AML-193 (cell line): ENCODE measurements at places on chromosomes 11 and 22.

- DNase-seq = no peak
Observed at GRCh38 chr11:69209421-69210309, 53.9 kb downstream of the SMIM38 start.

GRCh38 chr11:8814923-8815240, 96.1 kb upstream of the AKIP1 start:
- no peak for DNase-seq

DNA sequence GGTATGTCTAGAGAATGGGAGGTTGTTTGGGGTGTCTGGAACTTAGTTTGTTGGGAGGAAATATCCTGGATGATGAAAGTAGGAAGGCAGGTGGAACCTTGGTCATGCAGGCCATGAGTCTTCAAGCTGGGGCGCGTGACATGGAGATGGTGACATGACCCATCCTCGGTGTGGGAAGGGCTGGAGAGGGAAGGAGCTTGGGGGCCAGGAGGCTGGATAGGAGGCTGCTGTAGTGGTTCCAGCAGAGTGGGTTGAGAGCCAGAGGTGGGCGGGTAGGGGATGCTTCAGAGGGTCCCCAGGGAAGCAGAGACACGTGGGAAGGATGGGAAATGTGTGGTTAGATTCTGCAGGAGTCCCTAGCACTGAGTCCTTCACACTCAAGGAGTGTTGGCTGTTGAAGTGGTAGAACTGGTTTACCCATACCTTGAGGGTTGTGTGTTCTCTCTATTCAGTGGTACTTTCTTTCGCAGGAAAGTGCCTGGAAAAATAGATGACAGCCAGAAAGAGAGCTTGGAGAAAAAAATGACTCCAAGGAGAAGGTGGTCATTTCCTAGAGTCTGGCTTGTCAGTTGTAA, 56.8 kb downstream of the LDLRAD3 start:
- no peak for DNase-seq

DNA sequence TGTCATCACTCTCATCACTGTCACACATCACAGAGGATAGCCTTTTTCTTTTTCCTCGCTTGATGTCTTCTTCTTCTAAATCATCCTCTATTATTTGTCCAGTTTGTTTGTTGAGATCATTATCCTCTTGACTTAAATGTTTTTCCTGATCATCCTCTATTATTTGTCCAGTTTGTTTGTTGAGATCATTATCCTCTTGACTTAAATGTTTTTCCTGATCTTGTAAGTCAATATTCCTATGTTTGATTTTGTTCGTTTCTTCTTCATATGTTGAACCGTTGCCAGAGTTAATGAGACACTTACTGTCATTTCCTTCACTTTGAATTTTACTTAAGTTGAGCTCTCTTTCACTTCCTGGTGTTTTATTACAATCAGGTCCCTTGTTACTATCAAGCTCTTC, 5.6 kb downstream of the CCDC82 start:
- DNase-seq = no peak

GRCh38 chr11:131204765-131205380, 165.5 kb upstream of the NTM start:
- no peak for DNase-seq

- DNase-seq = no peak
Observed at GRCh38 chr22:36233796-36234195, 5.5 kb downstream of the APOL2 start.

DNA sequence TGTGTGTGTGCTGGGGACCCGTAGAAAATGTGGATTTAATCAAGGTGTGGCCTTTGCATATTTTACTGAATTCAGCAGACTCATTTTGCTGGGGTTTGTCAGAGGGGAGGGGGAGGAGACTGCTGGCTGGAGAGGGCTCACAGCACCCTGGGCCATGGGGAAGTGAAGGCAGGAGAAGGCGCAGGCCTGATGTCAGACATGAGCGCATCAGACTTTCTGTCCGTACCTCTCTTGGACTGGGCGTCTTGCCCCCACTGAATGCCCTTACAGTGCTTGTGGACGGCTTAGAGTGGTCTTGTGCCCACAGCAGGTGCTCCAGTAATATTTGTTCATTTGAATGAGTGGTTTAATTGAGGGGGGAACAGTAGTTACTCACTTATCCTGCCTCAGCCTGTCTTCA, 75.2 kb downstream of the TEAD1 start:
- no peak for DNase-seq

DNA sequence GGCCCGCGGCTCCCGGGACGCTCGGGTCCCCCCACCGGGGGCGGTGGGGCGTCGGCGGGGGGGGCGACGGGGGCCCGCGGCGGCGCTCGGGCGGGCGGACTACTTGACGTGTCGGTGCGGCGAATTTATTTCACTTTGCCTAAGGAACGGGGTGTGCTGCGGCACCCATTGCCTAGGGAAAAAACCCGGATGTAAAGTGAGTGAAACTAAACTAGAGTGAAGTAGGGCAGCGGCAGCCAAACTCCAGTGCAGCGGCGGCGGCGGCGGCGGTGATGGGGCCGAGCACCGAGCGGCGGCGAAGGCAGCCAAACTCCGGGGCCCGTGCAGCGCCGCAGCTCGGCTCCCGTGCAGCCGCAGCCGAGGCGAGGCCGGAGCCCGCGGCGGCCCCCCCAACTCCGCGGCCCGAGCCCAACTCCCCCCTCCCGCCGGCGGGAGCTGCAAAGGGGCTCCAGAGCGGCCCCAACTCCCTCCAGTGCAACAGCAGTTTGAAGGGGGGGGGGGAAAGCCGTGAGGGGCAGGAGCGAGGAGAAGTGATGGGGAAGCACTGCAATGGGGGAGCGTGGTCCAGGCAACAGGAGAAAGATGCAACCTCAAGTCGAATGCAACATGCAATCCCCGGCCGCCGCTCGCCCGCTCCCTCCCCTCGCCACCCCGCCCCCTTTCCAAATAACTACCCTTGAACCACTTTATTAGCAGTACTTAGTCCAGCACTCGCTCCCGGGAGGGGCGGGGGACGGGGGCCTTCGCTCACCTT, 647 bp upstream of the PHF21A start:
- peak; percentile 63 for DNase-seq

DNA sequence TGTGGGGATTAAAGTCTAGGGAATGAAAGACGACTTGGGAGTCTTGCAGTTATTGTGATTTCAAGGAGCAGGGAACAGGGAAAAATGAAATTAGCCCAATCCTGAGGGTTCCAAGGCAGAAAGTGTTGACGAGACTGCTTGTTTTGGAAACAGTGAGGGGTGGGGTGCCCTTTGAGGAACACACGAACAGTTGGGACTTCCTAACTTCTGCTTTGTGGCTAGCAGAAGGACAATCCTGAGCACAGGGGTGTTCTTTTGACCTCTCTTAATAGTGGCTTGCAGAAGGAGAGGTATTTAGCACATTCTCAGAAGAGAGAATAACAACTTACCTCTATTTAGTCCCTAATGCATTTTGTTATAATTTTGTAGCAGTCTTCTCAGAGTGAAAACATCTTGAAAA, 545.9 kb upstream of the ARHGAP42 start:
- no peak for DNase-seq

GRCh38 chr11:118128721-118129470, 23.7 kb downstream of the SCN4B start:
- no peak for DNase-seq

GRCh38 chr11:134921938-134922337, 509.9 kb upstream of the B3GAT1 start:
- DNase-seq = no peak

GRCh38 chr11:131910523-131911387, 540.3 kb downstream of the NTM start:
- DNase-seq = no peak

- DNase-seq = no peak
Observed at GRCh38 chr22:44758344-44758973, 6.1 kb downstream of the ARHGAP8 start.

- peak; percentile 78 for DNase-seq
Observed at GRCh38 chr11:6414874-6415328, 4.0 kb downstream of the APBB1 start.
